Lung microvascular endothelial cell (primary cell): ENCODE measurements at places on chromosomes 3 and 15.

GRCh38 chr15:57533448-57533799, 58.3 kb upstream of the MYZAP start:
- no peak for DNase-seq

GRCh38 chr3:147900851-147901250, 491.7 kb downstream of the ZIC1 start:
- no peak for DNase-seq

GRCh38 chr3:104885214-104885814, 481.4 kb upstream of the ALCAM start:
- DNase-seq = no peak

DNA sequence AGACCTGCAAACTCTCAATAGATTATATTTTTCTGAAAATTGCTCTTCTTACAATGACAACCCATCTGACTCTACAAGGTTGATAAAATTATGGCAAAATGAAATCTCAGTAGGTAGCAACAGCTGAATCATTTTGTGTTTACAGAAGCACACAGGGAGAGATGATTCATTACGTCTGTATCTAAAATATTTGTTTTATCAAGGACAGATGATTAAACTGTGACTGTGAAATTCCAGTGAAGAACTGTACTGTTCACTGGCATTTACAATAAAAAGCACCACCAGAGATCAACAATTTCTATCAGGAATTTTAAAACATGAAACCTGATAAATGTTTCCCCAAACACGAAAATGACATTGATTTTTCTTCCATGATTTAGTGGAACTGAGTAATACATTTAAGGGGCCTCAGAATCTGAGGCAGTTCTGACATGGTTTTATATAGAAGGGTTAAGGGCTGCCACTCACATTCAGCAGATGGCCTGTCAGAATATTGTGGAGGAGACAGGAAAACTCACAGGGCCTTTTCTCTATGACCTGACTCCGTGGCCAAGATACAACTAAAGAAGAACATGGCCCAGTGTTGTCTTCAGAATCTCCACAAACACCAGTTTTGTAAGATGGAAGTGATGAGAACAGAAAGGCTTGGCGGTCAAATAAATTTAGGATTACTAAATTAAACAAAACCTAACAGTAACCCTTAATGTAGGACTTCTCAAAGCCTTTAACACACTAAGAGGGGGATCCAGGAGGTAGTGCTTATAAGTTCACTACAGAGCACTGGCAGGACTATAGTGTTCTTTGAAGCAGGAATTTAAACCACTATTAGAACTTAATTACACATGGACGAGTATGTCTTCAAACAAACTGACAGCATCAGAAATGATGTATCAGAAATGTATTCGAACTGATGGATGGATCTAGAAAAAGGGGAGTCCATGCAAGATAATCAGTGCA, 25.9 kb downstream of the RAD18 start:
- DNase-seq = peak; percentile 79

- peak; percentile 83 for DNase-seq
These were observed at the start of gene ZNF445 for GRCh38 chr3:44477312-44478030. ZNF445 (minus strand) TSS chr3:44477670; CDS start chr3:44455549, 22,121 bp downstream.

DNA sequence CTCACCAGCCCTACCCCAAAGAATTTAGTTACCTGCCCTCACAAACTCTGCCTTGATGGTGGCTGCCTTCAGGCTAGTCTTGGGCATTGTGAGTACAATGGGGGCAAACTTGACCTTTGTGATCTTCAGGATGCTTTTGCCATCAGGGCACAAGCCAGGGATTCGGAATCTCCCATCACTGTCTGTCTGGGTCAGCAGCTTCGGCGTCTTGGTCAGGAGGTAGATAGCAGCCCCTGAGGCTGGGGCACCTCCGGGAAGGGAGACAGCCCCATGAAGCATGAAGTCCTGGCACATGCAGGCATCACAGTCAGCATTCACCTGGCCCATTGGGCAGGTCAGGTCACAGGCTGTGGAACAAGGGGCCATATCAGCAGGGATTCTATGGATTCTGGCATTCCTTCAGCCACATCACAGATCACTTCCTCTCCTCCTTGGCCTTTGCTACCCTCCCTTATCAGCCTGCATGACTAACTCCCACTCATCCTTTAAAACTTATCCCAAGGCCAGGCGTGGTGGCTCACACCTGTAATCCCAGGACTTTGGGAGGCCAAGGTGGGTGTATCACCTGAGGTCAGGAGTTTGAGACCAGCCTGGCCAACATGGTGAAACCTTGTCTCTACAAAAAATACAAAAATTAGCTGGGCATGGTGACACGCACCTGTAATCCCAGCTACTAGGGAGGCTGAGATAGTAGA, 6.9 kb downstream of the CILP start:
- no peak for DNase-seq

DNA sequence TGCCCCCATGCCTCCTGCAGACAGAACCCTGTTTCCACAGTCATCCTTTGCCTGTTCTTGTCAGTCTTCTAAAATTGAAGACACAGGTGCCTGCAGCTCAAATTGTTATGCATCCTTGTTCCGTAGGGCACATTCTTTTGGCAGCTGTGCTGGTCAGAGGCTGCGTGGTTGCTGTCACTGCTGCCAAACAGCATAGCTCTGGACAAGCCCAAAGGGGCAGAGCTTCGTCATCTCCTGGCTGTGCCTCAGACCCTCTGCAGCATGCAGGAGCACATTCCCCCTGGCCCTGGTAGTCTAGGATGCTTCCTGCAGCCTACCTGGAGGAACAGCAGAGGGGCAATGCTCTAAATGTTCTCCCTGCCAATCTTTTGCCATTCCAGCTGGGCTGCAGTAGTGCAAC, 2.1 kb upstream of the FBXL22 start:
- DNase-seq = no peak

- DNase-seq = no peak
These were observed 5.6 kb upstream of the RBMS3 start for GRCh38 chr3:29275309-29275708.

GRCh38 chr15:48292458-48292857, 38.8 kb upstream of the DUT start:
- DNase-seq = no peak

- no peak for DNase-seq
These were observed 9.5 kb downstream of the GASK1A start for GRCh38 chr3:42988566-42988965.

- no peak for DNase-seq
These were observed 25.0 kb upstream of the LINGO1 start for GRCh38 chr15:77657634-77658238.

DNA sequence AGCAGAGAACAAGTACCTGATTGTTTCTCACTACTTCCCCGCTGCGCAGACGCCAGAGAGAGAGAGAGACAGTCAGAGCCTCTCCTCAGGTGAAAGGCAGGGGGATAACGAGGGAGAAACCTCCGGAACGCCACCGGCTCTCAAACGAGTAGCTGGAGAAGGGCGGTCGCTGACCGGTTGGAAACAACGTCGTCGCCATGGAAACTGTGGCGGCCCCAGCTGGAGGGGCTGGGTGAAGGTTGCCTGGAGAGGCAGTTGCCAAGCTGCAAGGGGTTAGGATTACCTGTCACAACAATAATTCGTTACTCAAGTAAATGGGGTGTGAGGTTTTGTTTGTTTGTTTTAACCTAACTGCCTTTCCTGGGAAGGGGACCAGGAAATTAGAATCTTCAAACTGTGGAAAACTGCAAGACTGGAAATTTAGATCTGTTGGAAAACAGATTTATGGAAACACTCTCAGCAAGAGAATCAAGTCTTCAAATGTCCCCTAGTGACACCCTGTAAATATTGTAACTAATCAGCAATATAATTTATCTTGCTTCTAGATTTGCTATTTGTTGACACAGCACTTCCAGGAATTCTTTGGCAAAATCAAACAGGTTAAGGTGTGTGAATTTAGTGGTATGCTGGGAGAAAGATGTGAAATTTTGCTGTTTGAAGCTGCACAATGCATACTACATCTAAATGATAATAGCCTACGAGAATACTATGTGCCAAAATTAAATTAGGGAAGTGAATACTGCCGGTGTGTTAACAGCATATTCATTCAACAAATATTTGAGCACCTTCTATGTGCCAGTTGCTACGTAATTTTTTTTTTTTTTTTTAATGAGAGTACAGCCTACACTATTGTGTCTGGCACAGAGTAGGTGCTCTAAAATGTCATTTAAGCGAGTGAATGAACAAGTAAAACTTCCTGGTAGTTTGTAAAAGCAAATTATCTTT, at the start of gene DNAH12:
Gene DNAH12, minus strand, starts transcription at position 164 of the 945 bp plus-strand sequence. CDS start 1,474 bp downstream, outside the sequence.
- peak; percentile 77 for DNase-seq

DNA sequence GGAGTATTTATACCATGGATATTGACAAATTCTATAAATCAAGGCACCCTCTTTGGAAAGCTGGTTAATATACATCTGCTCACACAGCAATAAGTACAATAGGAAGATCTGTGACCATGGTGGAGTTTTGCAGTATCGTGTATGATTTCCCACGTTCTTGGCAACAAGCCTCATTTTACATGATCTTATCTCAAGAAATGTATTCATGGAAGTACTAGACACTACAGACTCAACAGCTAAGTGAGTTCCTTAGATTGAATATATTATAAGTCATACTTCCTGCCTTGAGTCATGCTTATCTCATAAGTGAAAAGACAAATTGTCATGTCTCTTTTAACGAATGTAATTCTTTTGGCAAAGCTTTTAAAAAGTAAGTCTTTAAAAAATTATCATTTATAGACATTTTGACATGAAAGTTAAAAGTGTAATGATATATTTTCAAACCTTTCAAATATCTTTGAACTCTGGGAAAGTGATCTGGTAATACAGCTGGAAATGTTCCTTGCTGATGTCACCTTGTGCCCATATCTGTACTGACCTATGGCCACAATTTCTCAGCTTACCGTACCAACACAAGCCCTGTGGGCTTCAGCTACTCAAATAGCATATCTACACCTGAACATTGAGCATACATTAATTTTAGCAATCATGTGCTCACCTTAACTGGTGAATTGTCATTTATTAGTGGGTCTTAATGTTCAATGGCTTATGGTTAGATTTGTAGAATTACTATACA, 130.3 kb upstream of the TMC3 start:
- peak; percentile 30 for DNase-seq

- DNase-seq = peak; percentile 77
These were observed at the start of gene MSL2 for GRCh38 chr3:136196064-136196400. MSL2 (minus strand) TSS chr3:136196335; CDS start chr3:136195113, 1,222 bp downstream.
